Psoas muscle (tissue), 8 donors: ENCODE measurements at places on chromosomes 3 and 15. TPM values are rescaled to one million over a fixed set of nuclear protein-coding genes. Genes with fewer than 3 reads are reported as not detected.
A peak's percentile ranks its signal among the peaks of the same experiment; 100 is the strongest.

DNA sequence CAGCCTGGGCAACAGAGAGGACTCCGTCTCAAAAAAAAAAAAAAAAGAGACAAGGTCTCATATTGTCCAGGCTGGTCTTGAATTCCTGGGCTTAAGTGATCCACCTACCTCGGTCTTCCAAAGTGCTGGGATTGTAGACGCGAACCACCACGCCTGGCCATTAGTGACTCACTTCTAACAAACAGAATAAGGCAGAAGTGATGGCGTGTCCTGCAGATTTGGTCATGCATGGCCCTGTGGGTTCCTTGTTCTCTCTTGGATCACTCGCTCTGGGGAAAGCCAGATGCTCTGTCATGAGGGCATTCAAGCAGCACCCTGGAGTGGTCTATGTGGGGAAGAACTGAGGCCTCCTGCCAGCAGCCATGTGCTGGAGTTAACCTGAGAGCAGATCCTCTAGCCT lies 27.4 kb upstream of the TJP1 start:
- no peaks in the 10 kb centered on the region for H3K36me3 ChIP-seq
- no peaks in the 10 kb centered on the region for H3K27me3 ChIP-seq
- H3K4me3 ChIP-seq: no peak overlapping the region
- no peak overlapping the region for H3K27ac ChIP-seq
- no peak for DNase-seq

GRCh38 chr15:63999177-63999576 lies 47.1 kb downstream of the DAPK2 start:
- no peaks in the 10 kb centered on the region for H3K27me3 ChIP-seq
- H3K36me3 ChIP-seq: no peaks in the 10 kb centered on the region
- H3K4me1 ChIP-seq: peaks cover 51% of the 10 kb centered on the region
- H3K27ac ChIP-seq: peak overlapping the region; percentile 42

- H3K4me1 ChIP-seq: no peaks in the 10 kb centered on the region
- no peaks in the 10 kb centered on the region for H3K36me3 ChIP-seq
- no peak overlapping the region for H3K27ac ChIP-seq
- H3K27me3 ChIP-seq: no peaks in the 10 kb centered on the region
- H3K4me3 ChIP-seq: no peak overlapping the region
These were observed 95.0 kb upstream of the CCDC80 start for GRCh38 chr3:112735926-112736325.

GRCh38 chr15:42289166-42289565 lies 15.9 kb upstream of the TMEM87A start:
- H3K27ac ChIP-seq: no peak overlapping the region
- no peaks in the 10 kb centered on the region for H3K27me3 ChIP-seq
- DNase-seq: no peak
- H3K36me3 ChIP-seq: peaks cover 3% of the 10 kb centered on the region
- no peak overlapping the region for H3K4me3 ChIP-seq

Gene CEP19
- 1.1 TPM for polyA plus RNA-seq

Gene CCR9
- polyA plus RNA-seq: 0.03 TPM

Gene GRM7
- polyA plus RNA-seq: not detected

GRCh38 chr15:71568227-71568626 lies 242.1 kb upstream of the NR2E3 start:
- no peak overlapping the region for H3K4me3 ChIP-seq
- no peak overlapping the region for H3K27ac ChIP-seq
- H3K4me1 ChIP-seq: no peaks in the 10 kb centered on the region

GRCh38 chr3:126679831-126680666 lies 24.0 kb upstream of the CHCHD6 start:
- no peaks in the 10 kb centered on the region for H3K4me1 ChIP-seq
- no peak for DNase-seq
- H3K4me3 ChIP-seq: no peak overlapping the region
- H3K36me3 ChIP-seq: no peaks in the 10 kb centered on the region
- H3K27me3 ChIP-seq: no peaks in the 10 kb centered on the region
